ENCODE measurements at places on chromosomes 2 and 18.

GRCh38 chr2:235575904-235576303, 82.1 kb downstream of the AGAP1 start:
- no peak for DNase-seq

DNA sequence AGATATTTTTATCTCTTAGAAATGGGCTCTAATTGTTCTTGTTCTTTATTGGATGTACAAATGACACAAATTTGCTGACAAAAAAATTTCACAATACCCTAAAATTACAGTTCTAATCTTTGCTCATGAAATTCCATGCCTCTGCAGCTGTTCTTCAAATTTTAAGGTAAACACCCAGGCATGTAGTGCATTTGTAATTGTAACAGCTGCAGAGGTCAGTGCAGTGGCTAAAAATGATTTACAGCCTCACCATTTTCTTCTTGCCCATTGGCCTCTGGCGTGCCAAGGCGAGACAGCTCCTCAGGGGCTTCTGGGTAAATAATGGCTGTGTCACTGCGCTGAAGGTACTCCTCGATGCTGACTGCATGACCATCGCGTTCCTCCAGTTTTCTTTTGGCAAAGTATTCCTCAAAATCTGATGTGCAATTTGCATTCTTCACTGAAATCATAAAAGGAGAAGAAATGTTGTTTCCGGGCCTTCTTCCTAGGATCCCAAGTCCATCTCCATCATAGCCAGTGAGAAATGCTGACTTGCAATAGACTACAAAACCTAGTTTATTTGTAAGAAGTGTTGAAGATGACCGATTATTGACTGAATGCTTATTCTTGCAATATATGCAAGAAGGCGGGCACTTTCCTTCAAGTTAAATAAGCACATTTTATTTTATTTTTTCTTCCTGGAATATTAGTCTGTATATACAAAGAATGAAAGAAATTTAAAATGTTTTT, 115.2 kb downstream of the ZEB2 start:
- no peak for DNase-seq

DNA sequence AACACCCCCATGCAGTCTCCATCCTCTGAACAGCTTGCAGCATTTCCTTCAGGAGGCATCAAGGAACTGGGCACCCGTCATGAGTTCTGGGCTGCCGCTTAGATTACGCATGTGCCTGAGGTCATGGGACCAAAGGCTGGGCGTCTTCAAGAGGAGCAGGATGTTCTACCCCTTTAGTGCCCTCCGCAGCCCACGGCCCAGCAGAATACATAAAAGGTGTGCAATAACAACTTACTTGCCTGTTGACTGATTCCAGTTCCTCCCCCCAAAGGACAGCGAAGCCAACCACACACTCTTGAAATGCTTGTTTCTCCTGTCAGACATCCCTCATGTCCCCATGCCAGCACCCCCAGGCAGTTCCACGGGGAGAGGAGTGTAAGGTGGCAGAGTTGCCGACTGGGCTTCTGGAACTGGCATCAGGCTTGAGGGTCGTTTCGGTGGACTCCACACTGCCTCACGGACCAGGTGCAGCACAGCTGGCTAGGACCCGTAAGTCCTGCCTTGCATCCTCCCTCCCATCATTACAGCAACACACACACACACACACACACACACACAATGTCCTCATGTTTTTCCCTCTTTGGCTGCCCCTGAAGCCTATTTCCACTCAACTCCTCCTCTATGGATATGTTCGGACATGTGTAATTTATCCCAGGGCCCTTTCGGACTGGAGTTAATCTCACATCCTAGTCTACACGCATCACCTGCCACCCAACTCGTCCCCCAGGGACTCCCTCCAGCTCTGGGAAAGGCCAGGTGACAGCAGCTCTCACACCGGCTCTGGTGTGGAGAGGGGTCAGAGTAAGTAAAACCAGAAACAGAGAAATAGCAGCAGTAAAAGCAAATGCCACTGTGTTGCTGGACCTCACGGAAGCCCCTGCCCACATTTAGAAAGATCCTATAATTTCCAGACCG, 200.7 kb downstream of the BCL11A start:
- no peak for DNase-seq

GRCh38 chr2:30372826-30373225, 74.2 kb upstream of the LCLAT1 start:
- DNase-seq, result no peak

GRCh38 chr18:3578621-3579020, 128.6 kb downstream of the TGIF1 start:
- no peak for DNase-seq

DNA sequence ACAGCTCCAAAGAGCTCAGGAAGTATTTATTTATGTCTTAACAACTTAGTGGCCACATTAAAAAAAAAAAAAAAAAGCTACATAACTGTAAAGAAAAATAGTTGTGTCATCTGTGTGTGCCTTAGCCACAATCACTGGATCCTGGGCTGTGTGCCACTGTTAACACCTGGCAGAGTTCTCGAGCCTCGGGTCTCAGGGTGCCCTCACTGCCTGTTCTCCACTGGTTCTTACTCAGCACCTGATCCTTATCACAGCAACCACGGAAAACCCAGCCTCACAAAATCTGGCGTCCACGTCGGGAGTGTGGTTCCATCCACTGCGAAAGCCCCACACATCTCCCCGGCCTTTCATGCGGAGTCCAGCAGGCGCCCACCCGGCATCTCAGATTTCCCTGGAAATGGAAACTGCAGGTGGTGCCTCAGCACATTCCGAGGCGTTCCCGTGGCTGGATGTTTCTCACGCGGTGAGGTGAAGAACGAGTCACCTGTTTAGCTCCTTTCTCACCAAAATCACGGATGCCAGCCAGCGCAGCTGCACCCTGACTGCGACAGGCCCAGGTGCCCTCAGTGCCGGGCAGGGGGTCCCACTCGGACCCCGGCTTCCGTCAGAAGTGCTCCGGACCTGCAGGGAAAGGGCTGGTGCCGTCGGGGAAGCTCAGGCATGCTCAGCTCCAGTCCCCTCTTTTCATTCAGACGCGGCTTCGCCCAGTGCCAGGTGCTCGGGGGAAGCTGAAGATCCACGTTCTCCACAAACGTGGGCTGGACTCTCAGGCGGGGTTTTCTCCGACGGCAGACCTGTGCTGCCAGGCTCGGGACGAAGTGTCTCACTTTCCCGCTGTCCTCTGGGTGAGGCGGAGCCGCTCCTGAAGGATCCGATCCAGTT, 198.7 kb upstream of the SALL3 start:
- DNase-seq, result no peak

DNA sequence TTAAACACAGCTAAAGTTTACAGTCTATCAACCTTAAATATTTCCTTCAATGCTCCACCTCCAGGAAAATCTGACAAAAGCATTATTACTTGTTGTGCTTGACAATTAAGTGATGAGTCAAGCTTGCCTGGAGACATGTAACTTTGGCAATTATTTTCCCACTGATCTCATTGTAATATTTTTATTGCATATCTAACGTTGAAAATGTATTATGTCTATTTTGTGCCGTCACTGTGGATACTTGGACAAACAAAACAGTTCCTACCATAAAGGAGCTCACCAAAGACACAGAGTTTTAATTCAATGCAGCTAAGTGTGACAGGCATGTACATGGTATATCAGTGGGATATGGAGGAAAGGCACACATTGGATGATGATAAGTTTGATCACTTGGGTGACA, 24.7 kb downstream of the RNF103 start:
- DNase-seq, result peak; percentile 58

GRCh38 chr2:187939180-187939579, 352.5 kb upstream of the GULP1 start:
- no peak for DNase-seq

Measured in dermis blood vessel endothelial cell (primary cell).